CD4-positive, alpha-beta memory T cell (primary cell): ENCODE measurements at places on chromosomes 13 and 19. TPM values are rescaled to one million over a fixed set of nuclear protein-coding genes. Genes with fewer than 3 reads are reported as not detected.

Gene HSPB6
- not detected for polyA plus RNA-seq

Gene OSCAR
- not detected for polyA plus RNA-seq

Gene ATP8A2
- polyA plus RNA-seq = 0.36 TPM

Gene MBD3L3
- not detected for polyA plus RNA-seq

Gene TMPRSS9
- polyA plus RNA-seq = not detected

Gene CYP2A7
- polyA plus RNA-seq = not detected

Gene KLK2
- not detected for polyA plus RNA-seq

Gene VRK3
- polyA plus RNA-seq = 85.8 TPM

Gene C19orf73
- 3.7 TPM for polyA plus RNA-seq

Gene TSEN34
- 39.6 TPM for polyA plus RNA-seq

Gene LRRC25
- polyA plus RNA-seq = not detected

Gene OR7A5
- not detected for polyA plus RNA-seq

Gene MAMSTR
- polyA plus RNA-seq = 0.71 TPM

Gene MCF2L
- 0.15 TPM for polyA plus RNA-seq

Gene PPP1R13L
- 0.66 TPM for polyA plus RNA-seq

Gene MATK
- 19.4 TPM for polyA plus RNA-seq

Gene VSIG10L
- polyA plus RNA-seq = not detected

Gene PHF11
- polyA plus RNA-seq = 97.3 TPM

Gene ACP7
- polyA plus RNA-seq = not detected

Gene EXOC3L2
- not detected for polyA plus RNA-seq

Gene CGB1
- not detected for polyA plus RNA-seq

Gene CAPN12
- 3.9 TPM for polyA plus RNA-seq

Gene ANGPTL8
- not detected for polyA plus RNA-seq

Gene FUT2
- polyA plus RNA-seq = 0.11 TPM

Gene PSPN
- 0.38 TPM for polyA plus RNA-seq

Gene RASGRP4
- polyA plus RNA-seq = 0.06 TPM

Gene ZNF160
- polyA plus RNA-seq = 19.0 TPM

Gene TEX101
- not detected for polyA plus RNA-seq

Gene ZNF667
- polyA plus RNA-seq = 0.23 TPM

Gene DMPK
- polyA plus RNA-seq = not detected

Gene KCNRG
- not detected for polyA plus RNA-seq

Gene NCLN
- polyA plus RNA-seq = 25.1 TPM

Gene APLP1
- polyA plus RNA-seq = not detected

Gene KLK11
- polyA plus RNA-seq = not detected

Gene TMEM238
- polyA plus RNA-seq = not detected
